ENCODE measurements at places on chromosomes 2 and 18.

DNA sequence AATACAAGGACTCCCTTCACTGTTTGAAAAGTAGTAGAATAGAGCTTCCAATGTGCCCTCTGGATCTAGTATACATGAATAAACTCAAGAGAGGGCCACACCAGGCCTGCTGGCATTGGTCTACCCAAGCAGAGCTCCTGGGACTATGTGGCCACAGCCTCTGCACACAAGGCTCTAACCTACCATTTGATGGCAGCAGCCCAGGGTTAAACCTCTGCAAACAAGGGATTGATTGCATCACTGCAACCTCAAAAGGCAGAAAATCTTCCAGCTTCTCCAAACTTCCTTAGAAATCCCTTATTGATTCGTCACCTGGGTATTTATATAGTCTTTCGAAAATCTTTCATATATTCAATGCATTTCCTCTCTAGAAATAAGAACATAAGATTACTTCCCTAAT lies 147.6 kb upstream of the SETBP1 start:
- DNase-seq, result no peak

- no peak for DNase-seq
Observed at GRCh38 chr2:133157141-133157540, 411.1 kb downstream of the NCKAP5 start.

DNA sequence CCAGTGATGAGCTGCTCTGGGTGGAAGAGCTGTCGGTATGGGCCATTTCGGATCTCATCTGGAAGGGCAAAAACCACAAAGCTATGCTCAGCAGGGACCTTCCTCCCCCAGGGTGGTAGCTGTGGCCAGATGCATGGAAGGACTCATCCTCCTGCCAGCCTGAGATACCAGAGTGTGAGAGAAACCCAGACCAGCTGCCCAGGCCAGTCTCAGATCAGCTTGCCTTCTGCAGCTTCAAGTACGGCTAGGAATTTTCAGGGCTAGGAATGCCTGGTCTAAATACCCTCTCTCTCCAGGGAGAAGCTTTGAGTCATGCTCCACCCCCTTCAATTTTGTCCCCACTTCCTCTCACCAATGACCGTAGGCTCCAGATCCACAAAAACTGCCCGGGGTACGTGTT lies 1.4 kb upstream of the TUBA4B start:
- DNase-seq, result no peak

DNA sequence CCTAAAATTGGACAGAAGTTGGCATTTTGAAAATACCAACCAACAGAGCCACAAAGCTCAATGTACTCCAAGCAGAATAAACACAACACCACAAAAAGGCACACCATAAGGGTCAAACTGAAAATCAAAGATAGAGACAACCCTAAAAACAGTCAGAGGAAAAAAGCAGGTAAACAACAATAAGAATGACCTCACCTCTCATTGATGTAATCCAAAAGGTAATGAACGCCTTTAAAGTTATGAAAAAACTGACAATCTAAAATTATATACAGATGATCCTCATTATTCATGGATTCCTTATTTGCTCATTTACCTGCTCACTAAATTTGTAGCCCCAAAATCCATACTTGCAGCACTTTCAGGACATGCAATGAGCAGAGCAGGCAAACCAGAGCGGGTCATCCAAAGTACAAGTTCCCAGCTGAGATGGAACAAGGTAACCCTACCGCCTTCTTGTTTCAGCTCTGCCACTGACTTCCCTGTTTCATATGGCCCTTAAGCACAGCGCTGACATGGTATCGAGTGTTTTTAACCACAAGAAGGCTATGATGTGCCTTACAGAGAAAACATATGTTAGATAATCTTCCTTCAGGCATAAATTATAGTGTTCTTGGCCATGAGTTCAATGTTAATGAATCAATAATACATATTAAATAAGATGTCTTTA lies 17.0 kb downstream of the RTN4 start:
- no peak for DNase-seq

DNA sequence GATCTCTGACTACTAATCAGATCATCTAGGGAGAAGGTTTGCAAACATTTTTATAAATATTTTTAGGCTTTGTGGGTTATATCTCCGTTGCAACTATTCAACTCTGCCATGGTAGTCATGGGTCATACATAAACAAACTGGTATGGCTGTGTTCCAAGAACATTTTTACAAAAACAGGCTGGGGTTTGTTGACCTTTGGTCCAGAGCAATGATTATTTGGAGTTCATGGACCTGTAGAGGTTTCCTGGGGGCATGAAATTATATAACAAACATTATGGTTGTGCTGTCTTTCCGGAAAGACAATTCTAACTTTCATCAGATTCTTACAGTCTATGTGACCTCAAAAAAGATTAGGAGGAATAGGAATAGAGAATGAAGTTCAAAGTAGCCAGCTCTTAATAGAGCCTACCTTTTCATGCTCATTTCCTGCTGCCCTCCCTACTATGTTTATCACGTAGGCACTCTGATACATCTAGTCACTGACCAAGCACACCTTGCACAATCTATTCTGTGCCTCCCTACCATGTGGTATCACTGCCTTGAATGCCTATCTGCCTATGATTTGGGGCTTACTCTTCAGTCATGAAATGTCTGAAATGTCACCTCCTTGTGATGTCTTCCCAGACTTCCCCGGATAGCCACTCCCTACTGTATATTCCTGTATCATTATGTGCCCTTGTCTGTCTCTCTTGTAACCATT lies 102.4 kb upstream of the SCN1A start:
- no peak for DNase-seq

Measured in stimulated activated CD4-positive, alpha-beta T cell treated with anti-CD3 and anti-CD28 coated beads, TNF-alpha, amount 100 ng/mL, for 4 hours (primary cell).